Hepatocyte (in vitro differentiated cells): ENCODE measurements at places on chromosomes 1 and 21. TPM values are rescaled to one million over a fixed set of nuclear protein-coding genes. Genes with fewer than 3 reads are reported as not detected.

- H3K4me3 ChIP-seq = no peak overlapping the region
- no peaks in the 10 kb centered on the region for H3K4me1 ChIP-seq
- no peaks in the 10 kb centered on the region for H3K27me3 ChIP-seq
- no peaks in the 10 kb centered on the region for H3K36me3 ChIP-seq
Measured at GRCh38 chr21:45596704-45597318, 46.7 kb upstream of the PCBP3 start.

- peak; percentile 56 for DNase-seq
- no peaks in the 10 kb centered on the region for H3K36me3 ChIP-seq
- no peak overlapping the region for H3K4me3 ChIP-seq
- peaks cover 63% of the 10 kb centered on the region for H3K4me1 ChIP-seq
- H3K27ac ChIP-seq = peak overlapping the region; percentile 95
Measured at GRCh38 chr1:9442278-9442846, 96.9 kb upstream of the SLC25A33 start.

- DNase-seq = no peak
- no peak overlapping the region for H3K27ac ChIP-seq
- no peaks in the 10 kb centered on the region for H3K36me3 ChIP-seq
- H3K4me3 ChIP-seq = no peak overlapping the region
- H3K4me1 ChIP-seq = no peaks in the 10 kb centered on the region
- H3K27me3 ChIP-seq = no peaks in the 10 kb centered on the region
Measured at GRCh38 chr21:18476639-18477038, 73.1 kb upstream of the TMPRSS15 start.

GRCh38 chr1:66464802-66465201 lies 69.2 kb upstream of the SGIP1 start:
- no peaks in the 10 kb centered on the region for H3K4me1 ChIP-seq
- DNase-seq = peak; percentile 17
- no peak overlapping the region for H3K27ac ChIP-seq
- H3K27me3 ChIP-seq = no peaks in the 10 kb centered on the region
- no peaks in the 10 kb centered on the region for H3K36me3 ChIP-seq
- no peak overlapping the region for H3K4me3 ChIP-seq

DNA sequence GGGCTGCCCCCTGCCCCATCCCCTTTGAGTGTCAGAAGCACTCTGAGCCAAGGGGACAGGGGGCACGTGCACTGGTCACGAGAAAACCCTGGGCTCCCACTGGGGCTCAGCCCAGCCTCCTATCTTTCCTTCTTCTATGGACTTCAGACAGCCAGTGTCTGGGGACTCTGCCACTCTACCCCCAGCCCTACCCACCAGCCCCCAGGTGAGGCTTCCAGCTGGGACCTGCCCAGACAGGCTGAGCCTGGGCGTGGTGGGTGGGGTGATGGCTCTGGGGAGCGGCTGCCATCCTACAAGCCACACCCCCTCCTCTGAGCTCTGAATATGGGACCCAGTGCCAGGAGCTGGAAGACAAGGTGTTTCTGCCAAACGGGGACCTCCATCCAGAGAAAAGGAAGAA lies 8.0 kb upstream of the SFN start:
- H3K27ac ChIP-seq = no peak overlapping the region
- DNase-seq = no peak
- H3K4me1 ChIP-seq = no peaks in the 10 kb centered on the region
- H3K27me3 ChIP-seq = no peaks in the 10 kb centered on the region
- H3K4me3 ChIP-seq = no peak overlapping the region

Gene E2F2
- polyA plus RNA-seq = 0.21 and 0.85 TPM in 2 replicates

Gene CDA
- 2.1 and 3.8 TPM in 2 replicates for polyA plus RNA-seq
